ENCODE measurements at places on chromosomes 3 and 15. TPM values are rescaled to one million over a fixed set of nuclear protein-coding genes. Genes with fewer than 3 reads are reported as not detected.
A peak's percentile ranks its signal among the peaks of the same experiment; 100 is the strongest.

The LEKR1 gene
- 2.6 TPM for total RNA-seq

The MAPKBP1 gene
- 41.5 TPM for total RNA-seq

The SST gene
- not detected for total RNA-seq

The PAQR9 gene
- not detected for total RNA-seq

The GALNT15 gene
- total RNA-seq: 16.5 TPM

The NDN gene
- 7.6 TPM for total RNA-seq

GRCh38 chr15:69732133-69732532, 279.5 kb downstream of the RPLP1 start:
- no peaks in the 10 kb centered on the region for H3K36me3 ChIP-seq
- H3K4me3 ChIP-seq: no peak overlapping the region
- H3K27ac ChIP-seq: no peak overlapping the region
- no peak for DNase-seq
- no peaks in the 10 kb centered on the region for H3K4me1 ChIP-seq

- no peak overlapping the region for H3K4me3 ChIP-seq
- peaks cover 17% of the 10 kb centered on the region for H3K4me1 ChIP-seq
- DNase-seq: no peak
- H3K36me3 ChIP-seq: peaks cover 98% of the 10 kb centered on the region
- H3K27ac ChIP-seq: no peak overlapping the region
- H3K27me3 ChIP-seq: no peaks in the 10 kb centered on the region
These were observed 45.4 kb downstream of the MAP6D1 start for GRCh38 chr3:183779896-183780465.

DNA sequence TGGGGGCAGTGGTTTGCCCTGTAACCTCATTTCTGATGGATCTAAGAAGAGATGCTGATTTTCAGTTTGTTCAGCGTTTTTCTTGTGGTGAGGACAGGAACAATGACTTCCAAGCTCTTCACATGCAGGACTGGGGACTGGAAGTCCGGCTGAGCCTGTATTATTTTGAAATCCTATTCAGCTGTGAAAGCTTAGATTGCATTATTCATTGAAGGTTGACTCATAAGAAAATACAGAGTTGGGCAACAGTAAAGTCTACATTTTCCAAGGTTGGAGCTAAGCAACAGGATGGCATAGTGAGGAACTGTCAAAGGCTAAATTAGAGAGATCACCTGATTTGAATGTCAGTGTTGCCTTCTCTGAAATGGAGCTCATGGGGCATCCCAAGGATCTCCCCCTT, 230.9 kb upstream of the FEZF2 start:
- H3K36me3 ChIP-seq: no peaks in the 10 kb centered on the region
- no peak for DNase-seq
- H3K27me3 ChIP-seq: no peaks in the 10 kb centered on the region
- no peak overlapping the region for H3K27ac ChIP-seq
- no peaks in the 10 kb centered on the region for H3K4me1 ChIP-seq
- H3K4me3 ChIP-seq: no peak overlapping the region

GRCh38 chr3:76321614-76322013, 536.3 kb upstream of the ZNF717 start:
- H3K4me1 ChIP-seq: no peaks in the 10 kb centered on the region
- no peaks in the 10 kb centered on the region for H3K27me3 ChIP-seq
- DNase-seq: no peak
- no peak overlapping the region for H3K27ac ChIP-seq

DNA sequence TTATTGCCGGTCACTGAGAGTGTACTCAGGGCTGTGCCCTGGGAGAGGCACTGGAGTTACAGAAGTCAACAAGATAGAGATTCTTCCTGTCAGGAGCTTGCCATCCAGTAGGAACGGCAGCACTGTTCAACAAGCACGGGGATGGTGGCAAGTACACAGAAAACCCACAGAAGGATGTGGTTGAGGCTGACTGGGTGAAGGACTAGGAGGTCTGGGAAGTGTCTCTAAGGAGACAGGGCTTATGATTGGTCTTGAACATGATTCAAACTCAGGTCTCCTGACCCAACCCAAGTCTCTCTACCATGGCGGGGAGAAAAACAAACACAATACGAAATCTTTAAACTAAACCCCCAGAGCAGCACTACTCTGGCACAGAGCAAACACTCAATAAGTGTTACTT, 37.6 kb downstream of the ERICH6 start:
- no peaks in the 10 kb centered on the region for H3K27me3 ChIP-seq
- no peak for DNase-seq
- no peak overlapping the region for H3K27ac ChIP-seq
- no peaks in the 10 kb centered on the region for H3K36me3 ChIP-seq
- H3K4me1 ChIP-seq: no peaks in the 10 kb centered on the region

GRCh38 chr15:49978121-49978520, 140.9 kb downstream of the ATP8B4 start:
- no peak overlapping the region for H3K4me3 ChIP-seq
- DNase-seq: no peak
- H3K27ac ChIP-seq: no peak overlapping the region
- H3K36me3 ChIP-seq: no peaks in the 10 kb centered on the region
- no peaks in the 10 kb centered on the region for H3K4me1 ChIP-seq
- no peaks in the 10 kb centered on the region for H3K27me3 ChIP-seq

DNA sequence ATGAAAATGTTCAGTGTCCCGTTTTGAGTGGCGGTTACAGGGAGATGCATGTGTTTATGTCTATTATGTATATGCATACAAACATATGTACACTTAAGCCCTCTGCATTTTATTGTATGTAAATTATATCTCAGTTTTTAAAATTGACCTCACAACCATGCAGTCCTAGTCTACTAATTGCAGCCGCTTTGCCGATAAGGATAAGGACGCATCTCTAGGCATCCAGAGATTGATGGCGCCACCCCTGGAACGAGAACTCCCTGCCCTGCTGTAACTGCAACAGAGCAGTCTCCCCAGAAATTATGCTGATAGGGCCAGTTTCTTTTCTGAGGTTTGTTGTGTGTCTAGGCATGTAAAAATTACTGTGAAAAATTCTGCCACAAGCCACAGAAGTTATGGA, 40.4 kb upstream of the TUBGCP5 start:
- H3K27me3 ChIP-seq: no peaks in the 10 kb centered on the region
- no peak overlapping the region for H3K4me3 ChIP-seq
- DNase-seq: no peak
- H3K4me1 ChIP-seq: no peaks in the 10 kb centered on the region

- H3K4me3 ChIP-seq: no peak overlapping the region
- no peaks in the 10 kb centered on the region for H3K27me3 ChIP-seq
- DNase-seq: no peak
- no peaks in the 10 kb centered on the region for H3K36me3 ChIP-seq
These were observed 48.5 kb upstream of the RASGRP1 start for GRCh38 chr15:38613085-38613484.

DNA sequence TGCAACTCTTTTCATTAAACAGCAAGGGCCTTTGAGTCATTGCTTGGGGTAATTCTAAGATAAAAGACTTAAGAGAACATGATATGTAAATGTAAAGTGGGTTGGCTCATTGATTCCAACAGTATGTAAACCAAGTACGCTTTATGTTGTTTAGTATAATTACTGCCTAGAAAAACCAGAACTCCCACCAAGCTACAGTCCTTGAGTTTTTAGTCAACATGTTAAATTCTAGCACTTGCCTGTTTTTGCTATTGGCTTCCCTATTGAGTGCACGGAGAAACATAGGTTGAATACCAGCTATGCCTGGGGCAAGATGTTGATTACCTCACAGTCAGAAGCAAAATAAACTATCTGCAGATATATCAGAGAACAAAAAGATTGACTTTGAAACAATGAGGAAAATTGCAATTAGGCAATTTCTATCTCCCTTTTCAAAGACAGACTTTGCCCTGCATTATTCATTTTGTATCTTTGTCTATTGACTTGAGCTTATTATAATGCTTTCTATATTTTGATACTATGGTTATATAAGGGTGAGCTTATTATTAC, 179.3 kb downstream of the ZPLD1 start:
- H3K4me3 ChIP-seq: no peak overlapping the region
- no peaks in the 10 kb centered on the region for H3K4me1 ChIP-seq
- H3K27me3 ChIP-seq: no peaks in the 10 kb centered on the region
- H3K27ac ChIP-seq: no peak overlapping the region
- no peak for DNase-seq

DNA sequence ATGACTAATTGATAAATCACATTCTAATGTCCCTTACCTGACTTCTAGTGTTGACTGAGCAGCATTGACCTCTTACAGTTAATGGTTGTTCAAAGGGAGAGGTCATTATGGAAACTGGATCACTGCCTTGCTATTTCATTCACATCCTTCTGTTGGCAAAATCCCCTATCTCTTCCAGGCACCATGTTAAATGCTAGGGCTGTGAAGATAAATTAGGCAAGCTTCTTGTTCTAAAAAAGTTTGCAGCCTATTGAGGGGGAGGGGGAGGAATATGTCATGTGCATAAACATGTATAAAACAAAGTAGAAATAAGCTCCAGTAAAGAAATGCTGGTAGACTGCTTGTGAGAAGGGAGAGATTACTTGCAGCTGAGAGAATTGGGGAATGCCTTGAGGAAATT, 84.8 kb upstream of the MLF1 start:
- no peaks in the 10 kb centered on the region for H3K4me1 ChIP-seq
- no peak overlapping the region for H3K4me3 ChIP-seq
- H3K36me3 ChIP-seq: no peaks in the 10 kb centered on the region
- no peaks in the 10 kb centered on the region for H3K27me3 ChIP-seq
- no peak overlapping the region for H3K27ac ChIP-seq

- peak; percentile 59 for DNase-seq
- H3K27me3 ChIP-seq: no peaks in the 10 kb centered on the region
- H3K4me1 ChIP-seq: peaks cover 9% of the 10 kb centered on the region
These were observed 23.4 kb upstream of the TLE3 start for GRCh38 chr15:70120958-70121623.

GRCh38 chr3:116270056-116270455, 175.2 kb downstream of the LSAMP start:
- H3K4me3 ChIP-seq: no peak overlapping the region
- no peak for DNase-seq
- H3K27me3 ChIP-seq: no peaks in the 10 kb centered on the region

- no peaks in the 10 kb centered on the region for H3K36me3 ChIP-seq
- no peak overlapping the region for H3K27ac ChIP-seq
- H3K4me1 ChIP-seq: no peaks in the 10 kb centered on the region
These were observed 48.1 kb upstream of the SMAD3 start for GRCh38 chr15:67017311-67017710.

DNA sequence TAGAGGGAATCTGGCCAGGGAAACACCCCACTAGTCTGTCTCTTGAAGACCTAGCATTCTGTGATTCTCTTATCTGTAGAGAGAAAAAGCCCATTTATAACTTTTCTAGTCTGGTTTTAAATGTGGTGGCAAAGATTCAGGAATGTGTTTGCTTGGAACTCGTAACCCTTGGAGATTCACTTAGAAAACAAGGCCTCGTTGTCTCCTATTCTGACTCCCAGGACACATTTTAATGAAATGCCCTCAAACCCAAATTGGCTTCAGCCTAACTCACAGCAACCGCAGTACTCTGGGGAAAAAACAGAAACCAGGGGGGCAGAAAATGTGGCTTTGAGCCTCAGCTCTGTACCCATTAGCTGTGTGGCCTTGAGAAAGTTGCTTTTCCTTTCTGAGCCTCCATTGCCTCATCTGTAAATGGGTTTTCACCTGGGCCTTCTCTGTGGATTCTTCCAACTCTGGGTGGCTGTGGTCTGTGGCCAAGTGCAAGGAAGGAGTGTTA, 36.5 kb downstream of the RPLP1 start:
- no peak overlapping the region for H3K4me3 ChIP-seq
- no peaks in the 10 kb centered on the region for H3K36me3 ChIP-seq
- peaks cover 4% of the 10 kb centered on the region for H3K4me1 ChIP-seq
- no peak for DNase-seq
- H3K27ac ChIP-seq: no peak overlapping the region

DNA sequence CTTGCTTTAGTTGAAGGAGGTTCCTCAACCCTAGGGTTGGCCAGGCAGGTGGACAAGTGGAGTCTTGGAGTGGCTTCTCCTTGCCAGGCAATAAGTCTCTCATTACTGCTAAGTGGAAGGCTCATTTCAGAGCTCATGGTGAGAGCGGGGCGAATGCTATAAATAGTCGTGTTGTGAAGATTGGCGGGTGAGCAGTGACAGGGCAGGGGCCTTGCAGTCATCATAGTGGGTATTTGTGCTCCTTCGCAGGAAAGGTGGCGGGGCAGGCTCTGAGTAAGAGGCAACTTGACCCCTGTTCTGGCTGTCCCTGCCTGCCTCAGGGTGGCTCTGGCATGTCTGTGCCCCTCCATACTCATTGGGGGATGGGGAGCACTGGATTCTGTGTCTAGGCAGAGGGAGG, 8.7 kb upstream of the GRM2 start:
- H3K36me3 ChIP-seq: peaks cover 100% of the 10 kb centered on the region
- no peak overlapping the region for H3K4me3 ChIP-seq
- H3K27ac ChIP-seq: no peak overlapping the region
- no peaks in the 10 kb centered on the region for H3K4me1 ChIP-seq
- no peaks in the 10 kb centered on the region for H3K27me3 ChIP-seq

DNA sequence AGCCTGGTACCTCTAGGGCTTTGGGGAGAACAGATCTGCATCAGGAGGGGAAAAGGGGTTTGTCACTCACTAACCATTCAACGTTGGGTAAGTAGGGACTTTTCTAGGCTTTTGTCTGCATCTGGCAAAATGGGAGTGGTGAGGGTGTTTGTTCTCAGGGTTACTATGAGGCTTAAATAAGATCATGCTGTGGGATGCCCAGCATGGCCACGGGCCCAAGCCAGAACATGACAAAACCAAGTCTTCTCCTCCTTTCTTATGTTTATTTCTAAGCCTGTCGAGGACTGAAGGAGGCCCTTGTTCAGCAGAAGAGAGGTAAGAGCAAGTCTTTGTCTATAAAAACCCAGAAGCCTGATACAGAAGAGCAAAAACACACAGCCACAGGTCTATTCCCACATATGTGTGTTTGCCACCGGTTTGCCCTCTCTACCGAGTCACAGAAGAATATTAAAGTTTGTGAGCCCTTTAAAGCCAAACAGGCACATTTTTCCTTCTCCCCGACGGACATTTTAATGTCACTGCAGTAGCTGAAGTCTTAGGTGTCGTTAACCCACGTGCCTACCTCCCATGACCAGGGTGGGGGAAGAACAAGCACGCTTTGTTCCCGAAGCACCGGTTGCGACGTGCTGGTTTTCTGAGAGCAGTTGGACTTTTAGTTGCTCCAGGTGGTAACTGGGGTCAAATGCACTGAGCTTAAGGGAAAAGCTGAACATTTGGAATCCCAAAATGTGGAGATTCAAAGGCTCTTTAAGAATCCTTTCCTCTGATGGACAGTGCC, 72.1 kb downstream of the NOX5 start:
- peaks cover 15% of the 10 kb centered on the region for H3K4me1 ChIP-seq
- no peak overlapping the region for H3K27ac ChIP-seq
- no peaks in the 10 kb centered on the region for H3K36me3 ChIP-seq
- H3K4me3 ChIP-seq: no peak overlapping the region

- peaks cover 16% of the 10 kb centered on the region for H3K4me1 ChIP-seq
- peak overlapping the region; percentile 34 for H3K27ac ChIP-seq
- H3K36me3 ChIP-seq: no peaks in the 10 kb centered on the region
These were observed 79.6 kb upstream of the SPATA12 start for GRCh38 chr3:56980798-56981390.

DNA sequence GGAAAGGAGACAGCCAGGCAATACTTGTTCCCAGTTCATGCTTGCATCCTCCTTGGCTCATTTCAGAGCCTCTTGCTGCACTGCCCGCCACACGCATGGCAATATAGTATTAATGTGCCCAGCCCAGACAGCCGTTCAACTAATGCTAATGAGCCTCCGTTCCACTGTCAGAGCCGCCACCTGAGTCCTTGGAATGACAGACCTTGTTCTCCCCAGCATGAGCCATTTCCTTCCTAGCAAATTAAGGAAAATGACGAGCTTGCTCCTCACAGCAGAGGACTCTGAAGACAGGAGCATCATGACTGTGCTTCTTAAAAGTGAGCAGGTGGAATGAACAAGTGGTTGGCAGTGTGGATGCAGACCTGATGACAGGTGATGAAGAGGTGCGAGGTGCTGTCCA, 10.8 kb upstream of the LRRC15 start:
- no peak overlapping the region for H3K4me3 ChIP-seq
- H3K36me3 ChIP-seq: no peaks in the 10 kb centered on the region
- H3K27ac ChIP-seq: no peak overlapping the region

Data from stomach (tissue), 19 donors.